ENCODE measurements at places on chromosomes 11 and 22.

GRCh38 chr11:30435488-30435887 is 112.6 kb downstream of the ARL14EP start:
- no peak for DNase-seq

DNA sequence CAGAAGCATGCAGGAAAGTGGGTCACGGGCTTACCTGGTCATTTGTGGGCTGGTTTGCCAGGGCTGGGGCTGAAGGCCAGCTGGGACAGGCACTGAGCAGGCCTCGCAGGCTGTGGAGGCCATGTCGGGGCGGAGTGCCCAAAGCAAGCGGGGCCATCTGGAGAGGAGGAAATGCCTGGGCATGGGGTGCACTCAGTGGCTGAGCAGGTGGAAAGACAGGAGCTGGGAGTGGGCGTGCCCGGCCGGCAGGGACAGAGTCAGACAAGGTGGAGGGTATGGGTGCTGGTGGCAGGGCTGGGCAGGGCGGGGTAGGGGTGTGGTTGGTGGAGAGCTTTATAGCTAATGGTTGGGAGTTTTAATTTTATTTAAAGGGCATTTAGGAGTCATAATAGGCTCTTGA is 27.4 kb downstream of the DAGLA start:
- no peak for DNase-seq

GRCh38 chr11:87432022-87432421 is 394.3 kb downstream of the TMEM135 start:
- no peak for DNase-seq

DNA sequence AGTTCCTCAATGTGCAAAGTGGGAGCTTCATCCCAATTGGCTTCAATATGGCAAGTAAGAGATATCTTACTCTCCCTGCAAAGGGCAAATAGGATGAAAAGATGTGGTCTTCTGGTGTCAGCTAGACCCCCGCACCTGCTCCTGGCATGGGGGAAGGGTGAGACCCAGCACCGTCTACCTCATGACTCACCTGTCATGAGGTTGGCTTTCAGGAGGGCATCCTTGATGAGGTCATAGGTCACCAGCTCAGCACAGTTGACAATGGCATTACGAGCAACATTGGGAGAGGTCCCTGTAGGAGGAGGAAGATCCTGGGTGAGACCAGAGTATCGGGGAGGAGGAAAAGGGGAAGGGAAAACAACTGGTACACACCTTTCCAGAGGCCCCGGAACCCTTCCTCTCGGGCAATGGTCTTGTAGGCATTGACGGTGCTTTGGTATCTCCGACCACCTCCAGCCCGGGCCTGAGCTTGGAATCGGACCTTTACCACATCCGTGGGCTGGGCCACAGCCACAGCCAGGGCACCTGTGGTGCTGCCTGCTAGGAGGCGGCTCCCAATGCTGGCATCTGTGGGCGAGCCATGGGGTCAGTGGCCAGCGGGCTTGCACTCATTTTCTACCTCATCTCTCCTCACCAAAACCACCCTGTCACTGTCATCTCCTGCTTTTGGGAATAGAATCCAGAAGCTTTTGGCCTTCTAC is 6.0 kb downstream of the UCP2 start:
- DNase-seq: no peak

- DNase-seq: no peak
Measured at GRCh38 chr11:35134403-35135148, 4.4 kb upstream of the CD44 start.

GRCh38 chr11:45225277-45225676 is 60.9 kb downstream of the SYT13 start:
- DNase-seq: no peak

DNA sequence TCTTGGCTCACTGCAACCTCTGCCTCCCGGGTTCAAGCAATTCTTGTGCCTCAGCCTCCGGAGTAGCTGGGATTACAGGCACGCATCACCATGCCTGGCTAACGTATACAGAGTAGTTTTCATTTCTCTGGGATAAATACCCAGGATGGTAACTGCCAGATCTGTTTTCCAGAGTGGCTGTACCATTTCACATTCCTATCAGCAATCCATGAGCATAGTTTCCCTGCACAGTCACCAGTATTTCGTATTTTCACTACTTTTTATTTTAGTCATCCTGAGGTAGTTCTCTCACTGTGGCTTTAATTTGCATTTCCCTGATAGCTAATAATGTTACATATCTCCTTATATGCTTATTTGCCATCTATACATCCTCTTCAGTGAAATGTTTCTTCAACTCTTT is 11.0 kb upstream of the SCARF2 start:
- no peak for DNase-seq

- no peak for DNase-seq
Measured at GRCh38 chr11:100068116-100068515, 619.0 kb upstream of the ARHGAP42 start.

- no peak for DNase-seq
Measured at GRCh38 chr22:21876486-21877176, 9.2 kb upstream of the MAPK1 start.

GRCh38 chr11:16867097-16867496 is 128.7 kb downstream of the C11orf58 start:
- no peak for DNase-seq

- DNase-seq: no peak
Measured at GRCh38 chr11:63639199-63639832, 25.1 kb upstream of the PLAAT3 start.

DNA sequence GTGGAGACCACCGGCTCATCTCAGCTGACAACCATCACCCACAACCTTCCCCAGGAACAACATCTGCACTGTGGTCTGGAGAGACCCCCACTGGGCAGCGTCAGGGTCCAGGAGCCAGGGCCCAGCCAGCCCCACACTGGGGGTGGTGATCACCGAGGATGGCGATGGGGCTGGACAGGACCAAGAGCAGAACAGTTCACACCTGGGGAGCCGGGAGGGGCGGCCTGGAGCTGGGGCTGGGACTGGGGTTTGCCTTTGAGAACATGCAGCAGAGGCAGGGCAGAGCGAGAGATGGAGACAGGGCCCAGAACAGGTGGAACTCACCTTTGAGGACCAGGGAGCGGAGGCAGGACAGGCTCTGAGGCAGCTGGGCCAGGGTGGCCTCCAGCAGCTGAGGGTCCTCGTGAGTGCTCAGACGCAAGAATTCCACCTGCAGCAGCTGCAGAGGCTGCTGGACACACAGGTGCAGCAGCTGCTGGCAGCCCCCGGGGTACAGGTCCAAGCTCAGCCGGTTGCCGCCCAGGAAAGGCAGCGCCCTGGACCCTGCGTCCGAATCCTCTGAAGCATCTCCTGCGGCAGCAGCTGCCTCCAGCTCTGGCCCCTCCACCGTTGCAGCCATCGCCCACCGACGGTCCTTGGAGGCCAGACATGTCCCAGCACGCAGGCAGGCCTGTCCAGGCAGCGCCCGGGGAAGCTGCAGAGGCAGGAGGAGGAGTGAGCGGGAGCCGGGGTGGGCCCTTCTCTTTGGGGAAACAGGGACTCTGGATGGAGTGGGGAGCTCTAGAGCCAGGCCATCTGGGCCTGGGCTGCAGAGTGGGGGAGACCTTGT is 1.0 kb downstream of the PIDD1 start:
- DNase-seq: no peak

- peak; percentile 13 for DNase-seq
Measured at GRCh38 chr11:11843211-11843621, 1.4 kb downstream of the USP47 start.

DNA sequence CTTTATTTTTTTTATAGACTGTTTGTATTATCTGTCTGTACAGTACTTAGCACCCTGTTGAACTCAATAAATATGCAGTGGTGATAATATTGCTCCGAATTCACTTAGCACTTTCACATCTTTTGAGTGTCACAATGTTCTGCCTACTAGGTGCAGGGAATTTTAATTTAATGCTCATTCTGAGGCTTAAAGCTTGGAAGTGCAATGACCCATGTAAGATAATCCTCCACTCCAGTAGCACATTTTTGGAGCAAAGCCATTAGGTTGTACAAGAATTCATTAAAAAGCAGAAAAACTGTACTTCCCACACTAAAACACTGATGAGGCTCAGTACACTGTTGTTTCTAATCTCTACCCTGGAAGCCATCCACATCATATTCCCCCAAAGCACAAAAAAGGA is 255.3 kb upstream of the MTNR1B start:
- DNase-seq: no peak

- no peak for DNase-seq
Measured at GRCh38 chr11:102637731-102638130, 12.6 kb upstream of the MMP20 start.

- DNase-seq: no peak
Measured at GRCh38 chr11:103714246-103714645, 322.2 kb upstream of the DDI1 start.

- DNase-seq: no peak
Measured at GRCh38 chr22:45602824-45603595, 68.6 kb upstream of the ATXN10 start.

GRCh38 chr11:80733790-80734189 is 1293.0 kb upstream of the TENM4 start:
- DNase-seq: no peak

- DNase-seq: no peak
Measured at GRCh38 chr22:25841775-25842174, 99.8 kb downstream of the MYO18B start.

DNA sequence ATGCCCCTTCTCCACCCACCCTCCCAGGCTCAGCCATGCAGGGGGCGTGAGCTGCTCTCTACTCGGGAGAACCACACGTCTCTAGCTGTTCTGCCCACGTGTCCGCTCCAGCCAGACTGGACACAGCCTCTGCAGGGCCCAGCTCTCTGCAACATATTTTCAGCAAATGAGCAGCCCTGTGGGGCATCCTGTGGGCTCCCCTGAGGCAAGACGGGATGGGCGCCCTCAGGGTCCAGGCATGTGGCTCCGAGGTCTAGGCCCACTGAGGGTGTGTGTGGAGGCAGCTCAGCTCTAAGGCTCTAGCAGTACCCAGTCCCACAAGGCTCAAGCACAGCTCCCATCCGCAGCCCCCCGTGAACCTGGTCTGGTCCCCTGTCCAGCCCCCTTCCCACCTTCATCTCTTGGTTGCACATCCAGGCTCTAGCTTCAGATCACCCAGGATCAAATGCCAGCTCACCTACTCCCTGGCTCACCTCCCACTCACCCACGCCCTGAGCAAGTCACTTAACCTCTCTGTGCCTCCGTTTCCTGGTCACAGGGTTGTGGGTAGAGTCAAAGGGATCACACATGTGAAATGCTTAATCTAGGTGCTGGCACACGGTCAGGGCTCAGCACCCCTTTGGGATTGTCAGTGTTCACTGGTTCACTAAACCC is 57.8 kb upstream of the TCF20 start:
- no peak for DNase-seq

Data from SW 1271 (cell line).